ENCODE measurements at places on chromosomes 12 and 14.

DNA sequence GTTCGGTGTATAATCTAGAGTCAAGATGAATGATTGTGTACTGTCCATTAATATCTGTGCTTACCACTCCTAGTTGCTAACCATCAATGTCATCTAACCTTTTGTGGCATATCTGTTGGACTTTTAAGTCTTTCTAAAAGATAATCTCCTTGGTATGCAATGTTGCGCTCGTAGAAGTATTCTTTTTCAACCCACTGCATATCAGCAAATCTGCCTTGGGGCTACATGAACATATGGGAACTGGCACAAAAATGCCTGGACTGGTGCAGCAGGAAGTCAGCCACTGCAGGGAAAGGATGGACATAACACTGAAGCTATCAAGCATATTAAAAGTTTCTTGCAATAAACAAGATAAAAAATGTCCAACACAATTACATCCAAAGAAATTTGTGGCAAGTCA, 124.3 kb upstream of the SLC38A4 start:
- DNase-seq, result no peak

GRCh38 chr12:92295523-92295922, 149.9 kb upstream of the BTG1 start:
- DNase-seq, result no peak

DNA sequence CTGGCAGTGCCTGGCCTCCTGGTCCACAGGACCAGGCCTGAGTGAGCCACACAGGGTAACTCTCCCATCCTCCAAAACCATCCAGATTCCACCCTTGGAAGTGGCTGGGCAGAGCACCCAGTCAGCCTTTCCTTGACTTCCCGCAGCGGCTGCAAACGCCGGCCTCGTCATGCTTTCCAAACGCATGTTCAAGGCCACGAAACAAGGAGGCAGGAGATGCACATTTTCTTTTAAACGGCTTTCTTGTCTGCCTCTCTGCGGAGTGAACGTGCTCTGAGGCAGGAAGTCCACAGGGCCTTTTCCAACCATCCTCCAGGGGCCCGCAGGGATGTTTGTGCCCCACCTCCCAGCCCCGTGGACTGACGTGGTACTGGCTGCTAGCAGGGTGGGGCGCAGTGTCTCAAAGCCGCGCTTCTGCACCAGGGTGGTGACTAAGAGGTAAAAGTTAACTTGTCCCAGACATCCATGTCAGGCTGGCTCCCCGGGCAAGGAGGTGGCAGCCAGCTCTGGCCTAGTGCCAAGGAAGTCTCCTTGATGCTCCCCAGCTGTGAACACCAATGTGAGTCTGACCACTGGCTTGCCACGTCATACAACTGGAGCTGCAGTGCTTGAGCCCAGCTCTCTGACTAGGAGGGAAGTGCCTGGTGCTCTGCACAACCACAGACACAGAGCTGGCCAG, 45.0 kb downstream of the KCNA5 start:
- DNase-seq, result no peak

DNA sequence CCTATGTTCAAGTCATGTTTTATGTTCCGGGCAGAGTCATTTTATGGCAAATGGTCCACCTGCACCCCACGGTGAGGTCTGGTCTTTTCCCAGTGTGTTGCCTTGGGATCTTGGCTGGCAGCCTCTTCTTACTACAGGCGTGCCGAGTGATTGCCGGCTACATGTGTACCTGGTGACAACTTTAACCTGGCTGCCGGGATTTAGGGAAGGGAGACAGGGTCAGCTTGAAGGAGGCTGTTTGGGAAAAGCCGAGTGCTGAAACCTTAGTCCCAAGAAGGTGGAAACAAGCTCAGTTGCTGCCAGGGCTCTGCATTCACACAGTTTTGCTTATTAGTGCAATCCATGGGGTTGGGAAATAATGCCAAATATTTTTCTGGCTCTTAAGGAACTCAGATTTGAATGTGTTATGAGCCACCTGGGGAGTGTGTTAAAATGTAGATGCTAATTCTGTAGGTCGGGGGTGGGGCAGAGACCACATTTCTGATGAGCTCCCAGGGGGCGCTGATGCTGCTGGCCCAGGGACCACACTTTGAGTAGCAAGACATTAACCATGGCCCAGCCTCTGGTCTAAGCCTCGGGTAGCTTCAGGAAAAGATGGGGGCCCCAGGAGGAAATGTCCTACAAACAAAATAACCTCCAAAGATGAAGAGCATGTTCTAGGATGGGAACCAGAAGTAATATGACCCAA, 179.6 kb downstream of the TBX5 start:
- no peak for DNase-seq

DNA sequence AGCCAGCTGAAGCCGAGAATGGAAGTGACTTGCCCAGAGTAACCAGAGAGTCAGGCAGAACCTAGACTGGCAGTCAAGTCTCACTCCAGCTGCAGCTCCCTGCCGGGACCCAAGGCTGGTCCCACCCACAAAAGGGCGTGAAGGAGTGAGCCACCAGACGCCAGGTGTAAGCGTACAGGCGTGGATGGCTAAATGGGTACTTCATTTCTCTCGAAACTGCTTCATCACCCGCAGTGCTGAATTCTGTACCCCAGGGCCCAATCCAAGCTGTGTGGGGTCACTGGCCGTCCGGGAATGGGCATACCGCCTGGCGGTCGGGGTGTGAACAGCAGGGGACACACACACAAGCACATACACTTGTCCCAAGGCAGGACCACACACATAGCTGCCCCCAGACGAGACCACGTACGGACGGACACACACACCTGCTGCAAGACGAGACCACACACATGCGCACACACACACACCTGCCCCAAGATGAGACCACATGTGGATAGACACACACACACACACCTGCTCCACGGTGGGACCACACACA, 34.8 kb downstream of the DEGS2 start:
- DNase-seq, result no peak

GRCh38 chr14:104262515-104263514, 124.4 kb downstream of the KIF26A start:
- no peak for DNase-seq

DNA sequence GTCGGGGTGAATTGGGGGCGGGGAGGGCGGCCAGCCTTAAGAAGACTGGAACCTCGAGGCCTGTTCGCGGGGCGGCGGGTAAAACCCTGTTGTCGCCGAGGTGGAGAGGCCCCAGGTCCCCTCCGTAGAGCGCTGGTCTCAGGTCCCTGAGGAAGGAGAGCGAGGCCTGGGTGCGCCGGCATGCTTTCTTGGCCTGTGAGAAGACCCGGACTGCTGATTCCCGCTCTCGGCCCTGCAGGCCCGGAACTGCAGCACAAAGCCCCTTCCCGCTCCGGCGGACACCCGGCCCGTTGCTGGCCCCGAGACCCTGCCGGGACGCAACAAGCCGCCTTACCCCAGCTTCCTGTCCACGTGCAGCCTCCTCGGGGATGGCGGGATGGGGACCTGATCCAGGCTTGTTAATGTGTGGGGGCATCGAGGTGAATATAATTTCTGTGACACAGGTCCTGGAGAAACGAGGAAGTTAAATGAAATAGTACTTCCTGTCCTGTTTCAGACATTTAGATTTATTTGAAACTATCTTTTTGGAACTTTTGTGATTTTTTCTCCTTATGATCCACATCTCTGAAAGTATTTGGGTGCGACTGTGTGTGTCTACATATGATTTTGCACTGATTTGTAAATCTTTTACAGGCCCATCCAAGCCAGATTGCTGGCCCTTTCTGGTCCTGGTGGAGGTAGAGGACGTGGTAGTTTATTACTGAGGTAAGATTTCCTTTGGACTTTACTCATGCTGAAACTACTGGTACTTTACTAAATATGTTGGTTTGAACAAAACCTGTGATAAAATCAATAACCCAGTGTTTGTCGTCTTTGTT, 600 bp downstream of the PNN start:
- DNase-seq, result peak; percentile 2

GRCh38 chr14:75660238-75660629, 442 bp downstream of the ERG28 start:
- DNase-seq, result no peak

GRCh38 chr12:92628476-92628875, 74.3 kb upstream of the PLEKHG7 start:
- DNase-seq, result no peak

DNA sequence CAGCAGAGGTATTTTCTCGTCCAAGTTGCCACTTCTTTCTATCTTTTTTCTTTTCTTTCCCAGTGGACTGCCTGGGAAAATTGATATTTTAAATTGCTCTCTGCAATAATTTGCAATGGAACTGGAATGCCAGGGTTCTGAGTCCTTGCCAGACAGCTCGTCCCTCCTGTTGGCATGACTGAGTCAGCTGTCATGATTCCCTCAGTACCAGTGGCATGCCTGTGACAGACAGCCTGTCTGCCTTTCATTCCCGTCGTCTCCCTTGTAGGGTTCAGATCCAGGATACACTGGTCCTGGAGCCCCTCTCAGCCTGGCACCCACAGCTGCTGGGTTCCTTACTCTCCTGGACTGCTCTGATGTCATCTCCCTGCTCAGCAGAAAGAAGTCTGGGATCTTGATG, 84.8 kb downstream of the PTPN11 start:
- no peak for DNase-seq

DNA sequence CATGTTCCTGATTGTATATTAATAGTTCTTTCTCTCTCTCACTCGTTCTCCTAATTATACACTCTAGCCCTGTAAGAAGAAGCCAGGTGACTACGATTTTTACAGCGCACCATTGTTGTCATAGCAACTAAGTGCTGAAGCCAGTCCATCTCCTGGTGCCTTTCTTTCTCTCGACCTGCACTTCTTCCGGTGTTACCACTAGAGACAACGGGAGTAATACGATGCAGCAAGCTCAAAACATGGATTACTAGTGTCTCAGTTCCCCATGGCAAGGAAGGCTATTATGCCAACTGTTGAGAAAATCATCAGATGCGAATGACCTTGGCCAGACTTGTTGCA, 40.8 kb upstream of the DCD start:
- no peak for DNase-seq

DNA sequence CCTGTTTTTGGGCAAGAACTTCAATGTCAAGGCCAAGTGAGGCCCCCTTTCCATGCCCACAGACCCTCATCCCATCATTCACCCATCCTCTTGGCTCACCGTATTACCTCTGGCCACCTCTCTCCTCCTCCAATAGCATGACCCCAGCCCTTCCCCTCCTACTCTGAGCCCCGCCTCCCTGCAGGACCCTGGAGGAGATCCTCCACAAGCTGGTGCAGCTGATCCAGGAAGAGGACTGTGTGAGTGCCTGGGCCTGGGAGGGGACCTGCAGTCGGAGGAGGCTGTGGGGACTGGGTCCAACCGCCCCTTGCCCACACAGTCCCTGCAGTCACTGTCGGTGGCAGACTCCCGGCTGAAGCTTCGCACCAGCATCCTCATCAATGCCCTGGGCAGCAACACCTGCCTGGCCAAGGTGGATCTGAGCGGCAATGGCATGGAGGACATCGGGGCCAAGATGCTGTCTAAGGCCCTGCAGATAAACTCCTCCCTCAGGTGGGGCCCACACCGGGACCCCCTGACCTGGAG, 7.2 kb downstream of the CARMIL3 start:
- DNase-seq, result no peak

GRCh38 chr12:93827669-93828068, 150.5 kb downstream of the CRADD start:
- no peak for DNase-seq

DNA sequence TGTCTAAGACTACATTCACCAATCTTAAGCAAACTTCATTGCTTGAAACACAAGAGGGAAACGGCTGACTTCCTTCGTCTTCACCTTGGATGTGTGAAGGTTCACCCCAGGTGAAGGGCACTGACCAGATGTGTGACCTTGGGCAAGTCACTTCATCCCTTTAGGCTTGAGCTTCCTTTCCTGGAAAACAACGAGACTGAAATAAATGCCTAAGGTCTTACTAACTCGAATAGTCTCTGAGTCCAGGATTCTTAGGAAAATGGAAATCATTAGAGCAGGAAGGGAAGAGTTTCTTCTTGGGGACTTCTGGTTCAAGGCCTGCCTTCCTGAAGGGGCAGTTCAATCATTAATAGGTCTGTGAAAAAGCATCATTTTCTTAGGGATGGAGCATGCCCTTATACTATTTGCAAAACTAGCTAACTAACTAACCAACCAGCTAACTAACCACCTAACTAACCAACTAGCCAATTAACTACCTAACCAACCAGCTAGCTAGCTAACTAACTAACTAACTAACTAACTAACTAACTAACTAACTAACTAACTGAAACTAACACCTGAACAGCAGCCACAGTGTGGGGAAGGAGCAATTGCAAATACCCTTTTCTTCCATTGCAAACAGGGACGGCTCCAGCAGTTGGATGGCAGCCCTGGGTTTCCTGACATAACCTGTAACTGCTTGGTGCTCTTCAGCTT, 31.5 kb upstream of the EMP1 start:
- DNase-seq, result no peak

- no peak for DNase-seq
These were observed 283.6 kb downstream of the CACNA1C start for GRCh38 chr12:2336409-2336829.

- DNase-seq, result no peak
These were observed 41.6 kb downstream of the ATXN2 start for GRCh38 chr12:111557271-111558106.

DNA sequence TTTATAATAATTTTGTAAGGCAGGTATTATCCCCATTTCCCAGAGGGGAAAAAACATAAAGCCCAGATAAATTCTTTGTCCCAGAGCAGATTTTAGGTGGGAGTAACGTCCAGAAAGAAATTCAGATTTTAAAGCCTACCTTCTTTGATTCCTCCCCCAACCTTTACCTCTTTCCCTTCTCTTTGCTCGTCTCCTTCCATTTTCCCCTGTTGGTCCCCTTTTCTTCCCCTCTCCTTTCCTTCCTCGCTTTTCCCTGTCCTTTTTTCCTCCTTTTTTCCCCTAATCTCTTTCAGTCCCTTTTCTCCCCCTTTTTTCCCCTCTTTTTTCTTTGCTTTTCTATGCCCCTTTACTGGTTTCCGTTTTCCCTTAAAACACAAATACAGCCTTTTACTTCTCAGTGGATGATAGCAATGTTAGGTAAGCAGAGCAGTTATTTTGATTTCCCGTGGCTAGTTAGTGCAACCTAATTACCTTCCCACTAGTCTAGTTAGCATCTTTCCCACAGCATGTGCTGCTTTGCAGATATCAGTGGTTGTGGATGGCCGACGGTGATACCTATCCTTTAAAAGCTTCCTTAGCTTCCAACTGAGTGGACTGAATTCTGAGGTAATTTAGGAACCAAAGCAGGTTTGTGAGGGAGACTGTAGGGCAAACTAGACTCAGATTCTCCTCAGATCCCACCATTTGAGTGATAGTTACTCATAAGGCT, 10.9 kb upstream of the AKAP6 start:
- DNase-seq, result no peak

DNA sequence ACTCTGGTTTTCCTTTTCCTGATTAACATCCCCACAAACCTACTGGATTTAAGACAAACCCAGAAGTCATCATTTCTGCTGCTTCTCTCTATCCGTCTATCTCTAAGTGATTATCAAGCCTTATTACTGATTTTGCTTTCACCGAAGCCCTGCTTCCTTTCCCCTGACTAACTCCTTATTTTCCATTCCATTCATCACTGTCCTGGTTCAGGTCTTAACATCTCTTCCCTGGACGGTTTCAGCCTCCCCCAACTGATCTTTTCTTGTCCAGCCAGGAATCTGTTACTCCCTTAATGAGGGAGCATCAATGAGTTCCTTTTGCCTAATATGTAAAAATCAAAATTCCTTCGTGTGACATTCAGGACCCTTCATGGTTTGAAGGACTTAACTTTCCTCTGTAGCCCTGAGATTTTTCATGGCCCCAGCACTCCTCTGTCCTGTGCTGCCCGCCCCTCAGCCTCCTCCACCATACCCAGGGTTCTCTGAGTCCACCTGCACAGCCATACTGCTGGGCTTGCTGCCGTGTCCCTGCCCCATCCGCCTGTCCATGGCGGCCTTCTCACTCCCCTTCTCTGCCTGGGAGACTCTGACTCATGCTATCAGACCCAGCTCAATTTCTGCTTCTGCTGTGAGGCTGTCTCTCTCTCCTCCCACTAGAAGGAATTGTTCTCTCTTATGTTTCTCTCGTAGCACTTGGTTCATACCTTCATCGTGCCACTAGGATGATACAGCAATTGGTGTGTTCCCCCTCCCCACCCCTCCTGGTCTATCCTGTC, 167.8 kb upstream of the HIF1A start:
- no peak for DNase-seq
